CD4-positive, CD25-positive, alpha-beta regulatory T cell (primary cell): ENCODE measurements at places on chromosomes 7 and 10.

- no peak for DNase-seq
These were observed 52.7 kb upstream of the APBB1IP start for GRCh38 chr10:26385443-26385842.

GRCh38 chr10:58734664-58735063 is 222.0 kb downstream of the BICC1 start:
- no peak for DNase-seq

- no peak for DNase-seq
These were observed 9.9 kb downstream of the RHEB start for GRCh38 chr7:151509670-151510333.

DNA sequence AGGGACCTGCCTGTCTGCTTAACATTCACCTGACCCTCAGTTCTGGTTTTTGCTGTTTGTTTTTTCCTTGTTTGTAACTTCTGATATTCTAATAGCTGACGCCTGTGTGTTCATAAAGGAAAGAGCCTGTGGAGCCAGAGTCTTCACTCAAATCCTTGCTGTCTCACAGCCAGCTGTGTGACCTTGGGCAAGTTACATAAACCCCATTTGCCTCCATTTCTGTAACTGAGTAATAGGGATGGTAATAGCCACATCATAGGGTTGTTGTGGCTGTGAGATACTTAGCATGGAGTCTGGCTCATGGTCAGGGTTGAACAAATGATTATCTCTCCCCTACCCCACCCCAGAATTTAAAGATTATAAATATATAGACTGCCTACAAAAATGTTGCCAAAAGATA is 27.0 kb downstream of the WBP1L start:
- DNase-seq, result no peak

GRCh38 chr7:16492513-16493062 is 27.1 kb upstream of the SOSTDC1 start:
- no peak for DNase-seq

GRCh38 chr10:132399117-132400035 is 2.4 kb downstream of the PWWP2B start:
- DNase-seq, result no peak

DNA sequence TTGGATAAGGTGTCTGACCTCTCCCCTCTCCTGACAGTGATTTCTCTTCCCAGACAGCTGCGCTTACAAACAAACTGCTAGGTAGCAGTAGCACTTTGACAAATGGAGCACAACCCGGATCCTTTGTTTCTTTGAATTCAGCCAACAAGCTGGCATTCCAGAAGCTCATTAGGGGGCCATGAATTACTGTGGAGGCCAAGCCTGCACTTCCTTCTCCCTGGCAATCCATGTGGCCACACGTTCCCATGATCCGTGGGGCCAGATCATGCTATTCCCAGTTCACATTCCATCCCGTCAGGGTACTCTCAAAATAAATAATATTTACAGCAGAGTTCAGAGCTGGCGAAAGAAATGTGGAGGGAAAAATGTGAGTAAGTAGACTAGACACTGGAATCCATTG is 172.4 kb downstream of the PRPF18 start:
- DNase-seq, result no peak

- no peak for DNase-seq
These were observed 17.8 kb downstream of the YKT6 start for GRCh38 chr7:44218418-44219201.

GRCh38 chr10:91198781-91199180 is 21.7 kb upstream of the PCGF5 start:
- peak; percentile 83 for DNase-seq

DNA sequence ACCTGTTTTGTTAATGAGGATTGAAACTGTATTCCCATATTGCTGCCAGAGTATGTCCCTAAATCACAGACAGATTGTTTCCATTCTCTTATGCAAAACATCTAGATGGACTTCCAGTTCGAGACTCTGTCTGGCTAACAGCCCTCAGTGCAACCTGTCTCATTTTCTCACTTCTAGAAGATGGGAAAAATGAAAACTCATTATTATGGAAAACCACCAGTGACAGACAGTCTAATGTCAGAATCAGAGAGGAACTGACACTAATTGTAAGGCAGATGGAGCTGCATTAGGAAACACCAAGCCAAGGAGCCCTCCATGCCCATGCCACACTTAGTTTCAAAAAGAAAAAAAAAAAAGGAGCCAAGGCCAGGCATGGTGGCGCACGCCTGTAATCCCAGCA is 61.6 kb downstream of the NPSR1 start:
- DNase-seq, result no peak

DNA sequence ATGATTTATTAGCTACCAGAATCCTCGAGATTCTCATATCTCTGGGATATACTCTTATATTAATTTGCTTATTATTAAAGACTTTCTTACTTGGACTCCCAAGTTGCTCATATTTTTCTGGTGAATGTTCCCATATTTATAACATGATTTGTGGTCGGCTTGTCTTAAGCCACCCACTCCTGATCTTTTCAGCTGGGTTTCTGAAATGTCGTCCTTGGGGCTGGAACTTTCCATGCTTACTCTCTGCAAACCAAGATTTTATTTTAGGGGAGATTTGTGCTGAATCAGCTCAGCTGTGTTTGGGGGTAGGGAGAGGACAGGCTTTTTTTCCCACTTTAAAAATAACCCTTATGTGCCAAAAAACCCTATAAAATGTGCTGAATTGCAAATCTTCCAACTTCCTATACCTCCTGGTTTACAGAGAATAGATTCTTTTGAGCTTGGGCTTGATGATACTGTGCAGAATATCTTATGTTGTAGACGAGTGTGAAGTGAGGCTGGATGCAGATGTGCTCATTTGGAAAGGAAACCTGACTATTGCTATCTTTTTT is 162.1 kb downstream of the SND1 start:
- no peak for DNase-seq

GRCh38 chr7:8035647-8036518 is 67.3 kb downstream of the GLCCI1 start:
- DNase-seq, result no peak
